ENCODE measurements at places on chromosomes 7 and 10.

DNA sequence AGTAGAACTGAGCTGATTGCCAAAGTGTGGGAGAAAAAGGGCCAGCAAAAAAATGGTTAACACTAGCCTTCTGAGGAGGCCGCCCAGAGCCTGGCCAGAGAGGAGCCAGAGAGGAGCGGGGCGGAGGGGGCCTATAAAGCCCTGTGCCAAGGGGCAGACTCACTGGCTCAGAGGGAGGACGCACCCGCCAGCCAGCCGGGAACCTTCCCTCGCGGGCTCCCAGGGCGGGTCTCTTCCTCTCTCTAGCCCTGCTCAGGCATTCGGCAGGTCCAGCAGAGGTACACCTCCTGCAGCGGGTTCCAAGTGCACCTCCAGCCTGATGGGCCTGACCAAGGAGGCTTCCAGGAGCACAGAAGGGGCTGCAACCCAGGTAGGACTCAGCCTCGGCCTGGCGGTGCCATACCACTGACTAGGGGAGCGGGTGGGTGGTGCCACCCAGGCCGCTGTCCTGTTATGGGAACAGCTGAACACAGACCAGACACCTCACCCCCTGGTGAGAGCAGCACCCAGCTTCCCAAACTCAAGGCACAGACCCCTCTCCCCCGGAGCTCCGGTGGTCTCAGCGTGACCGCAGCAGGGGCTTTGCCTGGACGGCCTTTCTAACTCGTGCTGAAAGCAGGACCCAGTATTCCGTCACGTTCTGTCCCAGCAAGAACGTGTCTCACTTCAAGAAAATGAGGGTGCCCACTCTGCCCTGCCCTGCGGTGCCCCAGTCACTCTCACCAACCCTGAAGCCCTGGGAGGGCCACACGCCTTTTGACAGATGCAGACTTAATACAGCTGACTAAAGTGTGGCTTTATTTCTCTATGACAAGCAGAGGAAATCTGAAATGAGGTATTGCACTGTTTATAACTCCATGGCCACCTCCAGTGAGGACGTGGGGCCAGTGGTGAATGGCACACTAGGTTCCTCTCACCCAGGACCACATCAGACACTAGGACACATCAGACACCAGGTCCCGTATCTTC is at the start of gene GPER1:
Gene GPER1, plus strand, starts transcription at position 162 of the 969 bp plus-strand sequence. CDS start 3,616 bp downstream, outside the sequence.
- no peak for DNase-seq

DNA sequence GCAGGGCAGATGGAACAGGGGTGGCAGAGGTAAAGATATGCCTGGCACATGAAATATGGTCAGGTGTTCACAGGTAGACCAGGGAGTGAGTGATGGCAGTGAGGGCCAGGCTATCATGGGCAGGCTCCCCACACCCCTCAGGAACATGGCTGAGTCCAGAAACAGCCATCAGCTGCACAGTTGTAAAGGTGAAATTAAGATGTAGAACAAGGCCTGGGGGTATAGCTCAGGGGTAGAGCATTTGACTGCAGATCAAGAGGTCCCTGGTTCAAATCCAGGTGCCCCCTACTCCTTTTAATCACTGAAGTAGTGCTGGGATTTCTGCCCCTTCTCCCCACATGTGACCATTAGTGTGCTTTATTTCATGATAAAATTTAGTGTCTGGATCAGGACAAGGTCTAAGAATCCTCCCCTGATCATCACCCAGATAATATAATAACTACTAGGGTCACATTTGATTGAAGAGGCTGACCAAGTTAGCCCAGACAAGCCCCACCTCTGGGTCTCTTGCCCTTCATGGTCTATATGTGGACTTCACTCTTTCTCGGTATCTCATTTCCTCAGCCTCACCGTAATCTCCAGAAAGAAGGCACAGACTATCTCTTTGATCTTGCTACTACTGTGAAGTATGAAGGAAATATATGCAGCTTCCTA is 69.0 kb downstream of the ZNF783 start:
- DNase-seq: no peak

GRCh38 chr10:122021379-122021778 is 32.4 kb downstream of the TACC2 start:
- DNase-seq: no peak

DNA sequence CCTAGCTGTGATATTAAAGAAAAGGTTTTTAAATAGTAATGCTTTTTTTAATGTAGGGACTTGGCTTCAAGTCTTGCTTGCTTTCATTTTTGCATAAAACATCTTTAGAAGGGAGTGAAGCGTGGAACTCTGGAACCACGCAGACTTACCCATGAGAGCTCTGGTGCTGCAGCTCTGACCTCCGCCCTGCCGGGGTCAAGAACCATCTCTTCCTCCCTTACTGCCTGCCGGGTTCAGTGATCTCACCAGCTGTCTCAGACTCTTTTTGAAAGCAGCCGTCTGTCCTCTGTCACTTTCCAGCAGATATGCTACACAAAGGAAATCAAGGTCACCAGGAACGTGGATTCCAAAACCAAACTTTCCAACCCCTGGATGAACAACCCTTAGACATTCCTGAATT is 353.8 kb downstream of the GPR37 start:
- DNase-seq: no peak

GRCh38 chr7:132280335-132280734 is 295.9 kb downstream of the PLXNA4 start:
- no peak for DNase-seq

DNA sequence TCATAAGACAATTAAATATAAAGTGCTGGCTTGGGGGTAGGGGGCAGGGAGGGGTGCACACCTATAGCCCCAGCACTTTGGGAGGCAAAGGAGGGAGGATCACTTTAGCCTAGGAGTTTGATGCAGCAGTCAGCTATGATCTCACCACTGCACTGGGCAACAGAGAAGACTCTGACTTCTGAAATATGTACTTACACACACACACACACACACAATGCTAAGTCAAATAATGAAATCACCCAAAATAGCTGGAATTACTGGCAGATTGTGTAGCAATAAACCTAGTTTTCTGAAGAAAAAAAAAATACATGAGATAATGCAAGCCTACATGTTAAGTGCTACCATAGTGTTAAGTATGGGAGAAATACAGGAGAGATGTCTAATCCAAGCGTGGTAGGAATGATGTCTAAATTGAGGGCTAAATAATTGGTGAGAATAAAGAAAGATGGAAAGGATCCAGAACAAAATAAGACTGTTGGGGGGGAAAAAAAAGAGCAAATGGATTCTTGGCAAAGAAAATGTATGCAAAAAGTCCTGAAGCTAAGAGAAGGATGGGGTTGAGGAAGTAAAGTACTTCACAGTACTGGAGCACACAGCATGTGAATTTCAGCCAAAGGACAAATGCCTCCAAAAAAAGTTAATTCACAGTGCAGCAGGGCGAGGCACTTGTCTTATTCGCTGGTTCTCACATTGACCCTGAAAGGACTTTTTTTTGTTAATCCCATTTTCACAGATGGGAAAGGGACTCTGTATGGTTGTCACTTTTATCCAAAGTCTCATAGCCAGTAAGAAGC is 73.9 kb downstream of the IGF2BP3 start:
- DNase-seq: no peak

GRCh38 chr7:74371381-74372341 is 82.0 kb upstream of the GTF2IRD1 start:
- DNase-seq: no peak

DNA sequence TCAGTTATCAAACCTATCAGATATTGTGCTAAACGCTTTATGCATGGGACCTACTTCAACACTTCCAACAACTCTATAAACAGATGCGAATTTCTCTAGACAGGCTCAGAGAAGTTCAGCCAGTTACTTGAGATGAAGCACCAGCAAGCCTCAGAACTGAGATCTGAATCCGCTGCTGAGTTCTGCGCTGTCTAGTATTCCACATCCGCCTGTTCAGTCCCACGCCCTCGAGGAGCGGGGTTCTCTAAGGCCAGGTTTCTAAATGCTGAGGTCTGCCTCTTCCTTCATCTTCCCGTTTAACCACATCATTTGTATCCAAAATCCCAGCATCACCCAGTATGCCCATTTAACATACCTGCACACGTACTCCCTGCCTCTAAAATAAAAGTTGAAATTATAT is 297.8 kb upstream of the ZNF32 start:
- DNase-seq: no peak

DNA sequence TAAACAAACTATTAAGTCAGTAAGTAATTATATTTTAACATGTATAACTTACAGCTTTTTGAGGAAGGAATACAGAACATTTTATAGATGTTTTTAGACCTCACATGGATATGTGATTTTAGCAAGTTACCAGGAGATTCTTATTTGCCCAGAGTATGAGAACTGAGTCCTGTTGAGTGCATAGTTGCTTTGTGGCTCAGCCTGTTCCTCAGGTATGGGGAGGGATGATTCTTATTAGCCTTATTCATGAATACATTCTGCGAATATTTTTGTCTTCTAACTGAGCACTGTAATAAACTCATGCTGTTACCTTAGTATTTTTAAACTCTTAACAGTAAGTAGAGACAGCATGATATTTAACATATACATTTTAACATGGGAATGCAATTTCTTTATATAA is 17.9 kb downstream of the BTAF1 start:
- no peak for DNase-seq

- DNase-seq: peak; percentile 54
Measured at GRCh38 chr10:102643336-102644065, 778 bp upstream of the TRIM8 start.

DNA sequence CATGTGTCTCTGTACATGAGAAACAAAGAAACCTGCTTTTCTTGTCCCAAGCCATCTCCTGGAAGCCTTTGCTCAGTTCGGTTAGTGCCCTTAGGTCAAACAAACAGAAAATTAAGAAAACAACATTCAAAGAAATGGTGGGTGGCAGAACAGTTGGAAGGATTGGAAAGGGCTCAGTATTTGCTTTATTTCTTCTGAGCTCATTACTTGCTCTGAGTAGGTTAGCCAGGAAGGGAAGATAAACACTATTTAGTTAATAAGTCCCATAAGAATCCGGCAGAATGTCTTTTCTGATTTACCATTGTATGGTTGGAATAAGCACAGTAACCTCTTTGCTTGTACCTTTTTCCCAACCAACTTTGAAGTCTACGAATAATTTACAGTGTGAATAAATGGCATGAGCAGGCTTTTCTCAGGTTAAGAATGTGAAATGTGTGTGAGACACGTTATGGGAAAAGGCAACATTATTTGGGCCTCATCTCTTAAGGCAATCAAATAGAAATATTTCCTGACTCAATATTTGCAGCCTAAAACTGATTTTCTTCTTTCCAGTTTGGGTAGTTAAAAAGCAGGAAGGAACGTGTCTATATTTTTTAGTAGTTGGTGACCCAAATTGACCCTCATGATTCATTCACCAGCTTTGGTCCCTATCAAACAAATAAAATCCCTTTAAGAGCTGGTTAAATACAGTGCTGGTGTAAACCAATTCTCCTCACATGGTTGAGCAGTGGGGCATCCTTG is 158.5 kb downstream of the DKK1 start:
- DNase-seq: no peak

GRCh38 chr10:107656932-107657331 is 492.4 kb upstream of the SORCS1 start:
- no peak for DNase-seq

GRCh38 chr7:116899308-116899707 is 36.9 kb downstream of the CAPZA2 start:
- DNase-seq: no peak

DNA sequence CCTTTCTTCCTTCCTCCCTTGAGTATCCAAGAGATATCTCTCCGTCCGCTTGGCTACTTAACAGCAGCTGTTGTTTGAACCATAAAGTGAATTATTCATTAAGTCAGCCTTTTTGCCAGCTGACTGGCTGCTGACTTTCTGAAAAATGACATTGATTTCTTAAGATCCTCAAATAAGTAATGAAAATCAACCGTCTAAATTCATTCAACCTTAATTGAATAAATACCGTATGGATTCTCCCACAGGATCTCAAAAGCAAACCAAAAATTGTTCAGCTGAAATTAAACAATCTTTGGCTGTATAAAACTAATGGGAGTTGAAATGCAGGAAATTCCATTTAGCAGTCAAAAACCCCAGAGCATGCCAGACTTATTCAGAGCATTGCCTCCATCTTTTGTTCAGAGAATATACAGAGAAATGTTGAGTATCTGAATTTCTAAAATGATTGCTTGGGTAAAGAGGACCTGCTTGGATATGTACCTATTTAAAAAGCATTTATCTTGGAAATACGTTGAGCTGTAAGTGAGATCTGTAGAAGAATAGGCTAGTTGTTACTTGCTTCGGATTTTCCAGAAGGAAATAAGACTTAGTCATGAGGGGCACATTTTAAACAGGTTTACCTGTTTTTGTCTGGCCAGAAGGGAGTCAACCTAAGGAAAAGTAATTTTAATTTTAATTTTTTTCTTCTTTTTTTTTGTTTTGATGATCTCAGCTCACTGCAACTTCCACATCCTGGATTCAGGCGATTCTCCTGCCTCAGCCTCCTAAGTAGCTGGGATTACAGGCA is 136.2 kb downstream of the PLXDC2 start:
- no peak for DNase-seq

DNA sequence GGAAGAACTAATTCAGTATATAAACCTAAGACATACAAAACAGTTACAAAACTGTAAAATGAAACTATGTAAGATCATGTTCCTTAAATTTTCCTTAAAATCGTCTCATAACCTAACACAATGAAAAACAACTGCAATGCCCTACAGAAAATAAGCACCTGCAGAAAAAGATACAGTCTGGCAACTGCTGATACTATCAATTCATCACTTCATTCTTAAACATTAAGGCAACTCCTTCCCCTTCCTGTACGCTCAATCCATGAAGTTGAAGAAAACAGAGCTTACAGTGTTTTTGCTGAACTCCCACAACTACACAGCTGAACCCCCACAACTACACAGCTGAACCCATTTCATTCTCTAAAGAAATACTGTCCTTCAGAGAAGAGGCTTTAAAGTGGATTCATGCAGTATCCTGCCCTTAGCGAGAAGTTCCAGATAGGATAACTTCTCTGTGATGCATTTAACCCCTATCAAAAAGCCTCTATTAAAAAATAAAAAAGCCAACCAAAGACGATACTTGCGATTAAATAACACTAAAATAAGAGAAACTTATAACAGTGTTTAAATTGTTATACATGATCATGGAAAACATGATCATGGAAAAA is 50.0 kb downstream of the JMJD1C start:
- no peak for DNase-seq

GRCh38 chr7:27491534-27491933 is 171.1 kb downstream of the HIBADH start:
- DNase-seq: no peak

DNA sequence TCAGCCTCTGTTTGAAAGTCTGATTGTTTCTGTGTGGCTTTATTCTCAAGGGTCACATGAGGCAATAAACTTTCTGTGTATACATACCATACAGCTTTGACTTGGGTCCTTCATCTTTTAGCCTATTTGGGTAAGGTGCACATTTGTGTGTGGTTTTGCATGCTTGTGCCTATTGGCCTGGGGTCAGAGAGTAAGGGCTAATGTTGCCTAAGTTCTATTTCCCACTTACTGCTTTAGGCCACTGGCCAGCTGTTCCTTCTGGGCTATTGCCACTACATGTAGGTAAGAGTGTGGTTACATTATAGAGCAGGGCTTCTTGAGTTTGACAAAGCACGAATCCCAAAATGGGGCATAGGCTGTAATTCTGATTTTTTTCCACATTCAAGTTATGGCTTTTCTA is 21.8 kb downstream of the BBIP1 start:
- DNase-seq: no peak

- DNase-seq: no peak
Measured at GRCh38 chr10:88919041-88919440, 33.5 kb downstream of the ACTA2 start.

- DNase-seq: no peak
Measured at GRCh38 chr10:104501864-104502579, 139.1 kb upstream of the SORCS3 start.

- DNase-seq: no peak
Measured at GRCh38 chr7:44838751-44839150, 9.1 kb downstream of the H2AZ2 start.

GRCh38 chr7:144534655-144535395 is 131.3 kb upstream of the NOBOX start:
- no peak for DNase-seq

Measured in stimulated activated CD4-positive, alpha-beta T cell treated with anti-CD3 and anti-CD28 coated beads, Interleukin-4, amount 100 ng/mL, for 24 hours (primary cell).